ENCODE measurements at places on chromosomes 2 and 18.

GRCh38 chr2:71941726-71942525 is 205.7 kb downstream of the CYP26B1 start:
- no peak for DNase-seq

- no peak for DNase-seq
Measured at GRCh38 chr2:153057743-153058142, 339.3 kb downstream of the ARL6IP6 start.

- DNase-seq, result peak; percentile 17
Measured at GRCh38 chr18:74775239-74775638, 177.6 kb downstream of the ZNF407 start.

- DNase-seq, result no peak
Measured at GRCh38 chr2:239813261-239814115, 211.7 kb downstream of the NDUFA10 start.

DNA sequence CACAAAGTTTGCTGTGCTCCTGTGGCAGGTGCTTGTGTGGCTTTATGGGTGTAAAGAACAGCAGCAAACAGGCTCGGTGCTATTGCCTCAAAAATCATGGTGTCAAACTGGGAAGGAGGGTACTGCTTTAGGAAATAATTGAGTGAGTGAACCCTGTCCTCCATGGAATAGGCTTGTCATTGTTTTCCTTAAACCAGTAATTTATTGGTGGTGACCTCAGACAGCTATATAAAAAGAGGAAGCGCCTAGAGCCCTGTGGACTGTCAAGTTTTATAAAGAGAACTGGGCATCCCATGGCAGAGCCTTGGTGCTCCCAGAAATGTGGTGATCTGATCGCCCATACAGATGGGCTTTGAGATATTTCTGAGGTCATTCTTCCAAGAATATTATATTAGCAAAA is 4.7 kb upstream of the CXCR4 start:
- DNase-seq, result no peak

- no peak for DNase-seq
Measured at GRCh38 chr2:145036421-145037011, 516.6 kb upstream of the ZEB2 start.

DNA sequence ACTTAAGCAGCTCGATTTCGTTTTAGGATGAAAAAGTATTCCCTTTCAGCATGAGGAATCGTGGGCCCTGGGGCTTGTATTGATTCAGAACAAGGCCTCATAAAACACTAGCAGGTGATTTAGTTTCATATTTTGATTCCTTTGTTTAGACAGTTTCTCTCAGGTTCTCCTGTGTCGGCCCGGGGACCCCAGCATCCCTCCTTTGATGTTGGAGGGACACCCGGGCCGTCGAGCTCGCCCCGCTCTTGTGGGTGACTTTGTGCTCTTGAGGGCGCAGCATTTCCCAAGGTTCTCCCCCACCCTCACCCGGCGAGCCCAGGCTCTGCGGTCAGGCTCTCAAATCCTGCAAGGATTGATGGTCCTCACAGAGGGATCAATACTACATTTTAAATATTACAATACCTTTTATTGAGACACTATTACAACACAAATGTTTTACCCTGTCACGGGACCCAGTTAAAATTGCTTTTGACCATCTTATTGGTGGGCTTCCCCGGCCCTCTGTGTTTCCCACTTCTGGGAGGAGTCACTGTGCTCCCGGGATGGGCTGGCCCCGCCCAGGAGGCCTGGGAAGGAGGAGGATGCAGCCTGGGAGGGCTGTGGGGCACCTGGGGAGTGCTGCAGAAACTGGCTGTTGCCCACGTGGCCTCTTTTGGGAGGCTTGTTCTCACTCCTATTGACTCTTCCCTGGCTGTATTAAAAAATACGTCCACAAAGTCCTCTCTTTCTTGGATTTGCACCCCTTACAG is 222.6 kb downstream of the INSIG2 start:
- no peak for DNase-seq

DNA sequence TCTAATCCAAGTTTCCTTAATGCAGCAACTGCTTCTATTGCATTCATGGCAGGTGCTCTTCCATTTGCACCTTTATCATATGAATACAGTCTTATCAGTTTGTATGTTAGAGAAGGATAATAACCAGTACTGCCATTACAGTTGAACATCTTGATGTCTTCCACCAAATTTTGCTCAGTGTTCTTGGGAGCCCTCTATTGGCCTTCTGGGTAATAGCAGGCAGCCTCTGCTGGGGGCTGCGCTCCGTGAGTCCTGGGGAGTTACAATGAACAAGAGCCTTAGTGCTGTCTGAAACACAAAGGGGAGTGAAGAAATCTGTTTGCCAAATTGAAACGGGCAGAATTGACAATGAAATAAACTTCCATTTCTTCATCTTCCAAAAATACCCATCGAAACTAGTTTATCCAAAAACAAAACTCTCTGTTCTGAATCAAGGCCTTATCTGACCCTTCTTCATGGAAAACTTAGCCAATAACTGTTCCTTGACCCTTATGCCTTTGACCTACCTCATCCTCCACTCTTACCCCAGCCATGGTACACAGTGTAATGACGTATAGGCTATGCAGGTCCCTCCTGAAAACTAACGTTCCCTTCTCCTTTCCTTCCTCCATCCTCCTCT is 79.9 kb downstream of the ALK start:
- no peak for DNase-seq

DNA sequence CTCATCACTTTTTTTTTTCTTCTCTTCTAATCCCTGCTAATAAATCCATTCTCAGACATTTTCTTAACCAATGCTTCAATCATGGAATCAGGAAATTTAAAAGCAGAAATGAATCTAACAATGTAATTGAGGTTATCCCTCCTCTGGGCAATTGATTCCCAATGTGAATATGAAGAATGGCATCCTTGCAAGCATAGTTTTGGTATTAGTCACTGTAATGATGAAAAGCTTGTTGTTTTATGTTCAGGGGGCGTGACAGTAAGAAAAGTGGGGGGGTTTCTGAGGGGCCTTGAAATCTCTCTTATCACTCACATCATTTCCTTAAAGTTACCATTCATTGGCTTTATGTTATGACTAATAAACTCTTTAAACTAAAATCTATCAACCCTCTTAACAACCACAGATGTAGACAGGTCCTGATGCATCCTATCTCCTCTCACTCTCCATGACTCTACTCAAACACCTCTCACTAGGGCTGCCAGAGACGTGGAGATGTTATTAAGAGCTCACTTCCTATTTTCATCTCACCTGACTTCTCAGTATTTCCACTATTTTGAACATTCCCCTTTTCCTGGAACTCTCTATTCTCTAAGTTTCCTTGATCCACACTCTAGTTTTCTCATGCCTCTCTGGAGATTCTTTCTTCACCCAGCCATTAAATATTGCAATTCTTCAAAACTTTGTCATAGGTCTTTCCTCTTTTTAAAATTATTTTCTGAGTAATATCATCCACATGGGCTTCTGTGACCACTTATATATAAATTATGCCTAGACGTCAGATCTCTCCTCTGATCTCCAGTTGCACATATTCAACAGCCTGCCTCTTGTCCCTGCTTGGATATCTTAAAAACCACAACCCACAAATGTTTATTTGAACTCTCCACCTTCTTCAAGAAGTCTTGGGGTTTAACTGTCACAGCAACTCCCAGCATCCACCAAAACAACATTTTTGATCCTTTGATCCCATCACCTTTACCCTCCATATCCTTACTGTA is 332.9 kb downstream of the CDH2 start:
- DNase-seq, result peak; percentile 87
